ENCODE measurements at places on chromosomes 4 and X.

GRCh38 chrX:100264200-100264599 is 145.9 kb downstream of the PCDH19 start:
- DNase-seq, result no peak

DNA sequence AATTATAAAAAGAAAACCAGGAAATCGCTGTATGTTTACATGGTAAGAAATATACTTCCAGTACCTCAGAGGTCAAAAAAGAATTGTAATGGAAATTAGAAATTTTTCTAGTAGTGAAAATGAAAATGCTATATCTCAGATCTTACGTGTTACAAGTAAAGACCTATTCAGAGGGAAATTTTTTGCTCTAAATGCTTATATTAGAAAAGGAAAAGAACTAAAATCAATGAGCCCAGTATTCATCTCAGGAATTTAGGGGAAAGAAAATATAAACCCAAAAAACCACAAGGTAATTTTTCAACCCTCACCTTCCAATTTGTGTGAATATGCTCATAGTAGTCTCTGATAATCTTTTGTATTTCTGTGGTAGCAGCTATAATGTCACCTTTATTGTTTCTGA is 145.6 kb downstream of the RAP1GDS1 start:
- DNase-seq, result no peak

GRCh38 chr4:169159624-169160171 is 111.1 kb downstream of the SH3RF1 start:
- no peak for DNase-seq

DNA sequence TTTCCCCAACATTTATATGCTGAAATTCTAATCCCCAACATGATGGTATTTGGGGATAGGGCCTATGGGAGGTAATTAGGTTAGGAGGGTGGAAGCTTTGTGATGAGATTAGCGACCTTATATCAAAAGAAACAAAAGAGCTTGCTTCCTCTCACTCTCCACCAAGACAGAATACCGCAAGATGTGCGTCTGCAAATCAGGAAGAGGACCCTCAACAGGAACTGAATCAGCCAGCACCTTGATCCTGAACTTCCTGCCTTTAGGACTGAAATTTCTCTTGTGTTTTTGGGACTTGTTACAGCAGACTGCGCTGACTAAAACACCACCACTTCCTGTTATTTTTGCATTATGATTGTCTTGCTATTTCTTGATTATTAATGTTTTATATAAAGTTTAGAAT is 1889.4 kb downstream of the C4orf33 start:
- DNase-seq, result no peak

GRCh38 chrX:13826770-13827169 is 9.9 kb upstream of the GPM6B start:
- no peak for DNase-seq

DNA sequence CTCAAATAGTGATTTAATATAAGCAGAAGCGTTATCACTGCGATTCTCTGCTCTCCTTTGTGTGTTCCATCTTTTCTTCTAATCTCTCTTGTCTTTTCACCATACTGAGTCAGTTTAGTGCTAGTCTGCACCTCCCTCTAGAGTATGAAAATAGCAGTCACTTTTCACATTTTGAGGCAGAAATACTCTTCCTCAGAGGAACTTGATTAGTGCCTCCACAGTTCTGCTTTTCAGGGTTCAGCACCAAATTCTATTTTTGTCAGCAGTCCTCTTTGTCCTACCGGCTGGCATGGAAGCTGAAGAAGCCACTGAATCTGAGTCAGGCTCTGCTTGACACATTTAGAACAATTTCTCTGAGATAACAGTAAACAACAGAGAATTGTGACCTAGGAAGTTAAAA is 49.7 kb upstream of the ANKRD17 start:
- no peak for DNase-seq

DNA sequence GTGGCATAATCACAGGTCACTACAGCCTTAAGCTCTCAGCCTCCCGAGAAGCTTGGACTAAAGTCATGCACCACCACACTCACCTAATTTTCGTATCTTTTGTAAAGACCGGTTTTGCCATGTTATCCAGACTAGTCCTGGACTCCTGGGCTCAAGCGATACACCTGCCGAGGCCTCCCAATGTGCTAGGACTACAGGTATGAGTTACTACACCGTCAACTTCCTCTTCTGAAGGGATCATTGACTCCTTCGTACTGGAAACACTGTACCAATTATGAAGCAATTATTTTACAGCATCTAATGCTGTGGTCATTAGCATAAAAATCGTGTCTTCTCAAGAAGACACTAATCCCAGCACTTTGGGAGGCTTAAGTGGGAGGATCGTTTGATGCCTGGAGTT is 35.2 kb downstream of the PDS5A start:
- no peak for DNase-seq

- no peak for DNase-seq
Observed at GRCh38 chrX:139929876-139930275, 3.0 kb downstream of the ATP11C start.

DNA sequence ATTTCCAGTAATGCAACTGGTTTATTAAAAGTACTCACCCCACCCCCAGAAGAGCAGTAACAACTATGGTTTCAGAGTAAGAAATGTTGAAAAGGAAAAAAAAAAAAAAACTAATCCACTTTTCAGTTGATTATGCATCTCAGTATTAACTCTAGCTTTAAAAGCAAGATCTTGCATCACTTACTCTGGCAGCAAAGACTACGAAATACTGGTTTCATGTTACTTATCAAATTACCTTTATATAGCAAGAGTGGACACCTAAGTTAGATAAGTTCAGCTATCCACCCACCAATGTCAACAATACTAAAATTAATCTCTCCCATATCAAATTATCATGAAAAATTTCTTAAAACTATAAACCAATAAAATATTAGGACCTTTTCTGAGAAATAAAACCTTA is 105.0 kb downstream of the ABCB7 start:
- no peak for DNase-seq

DNA sequence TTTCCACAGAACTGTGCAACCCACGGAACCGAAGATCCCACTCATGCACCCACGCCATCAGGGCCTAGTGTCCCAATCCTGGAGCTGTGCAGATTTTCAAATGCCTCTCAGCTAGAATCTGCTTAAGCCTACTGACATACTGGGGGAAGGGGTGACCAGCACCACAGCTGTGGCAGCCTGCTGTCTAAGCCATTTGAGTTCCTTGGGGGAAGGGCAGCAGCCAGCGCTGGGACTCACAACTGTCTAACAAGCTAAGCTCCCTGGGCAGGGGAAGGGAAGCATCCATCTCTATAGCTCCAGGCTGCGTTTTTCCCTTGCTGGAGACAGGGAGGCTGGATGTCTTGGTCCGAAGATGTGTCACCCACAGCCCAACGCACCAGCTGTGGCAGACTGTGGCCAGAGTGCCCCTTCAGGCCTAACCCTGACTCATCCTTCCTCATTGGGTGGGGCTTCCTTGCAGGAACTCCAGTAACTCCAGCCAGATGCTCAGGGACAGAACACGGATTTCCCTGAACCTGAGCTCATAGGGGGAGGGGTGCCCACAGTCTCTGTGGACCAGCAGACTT is 194.8 kb downstream of the CHRDL1 start:
- no peak for DNase-seq

GRCh38 chrX:43000121-43000520 is 222.2 kb upstream of the PPP1R2C start:
- DNase-seq, result no peak

- no peak for DNase-seq
Observed at GRCh38 chrX:25663701-25664100, 474.4 kb upstream of the MAGEB18 start.

- DNase-seq, result peak; percentile 51
Observed at GRCh38 chr4:106495476-106495875, 126.9 kb upstream of the GIMD1 start.

DNA sequence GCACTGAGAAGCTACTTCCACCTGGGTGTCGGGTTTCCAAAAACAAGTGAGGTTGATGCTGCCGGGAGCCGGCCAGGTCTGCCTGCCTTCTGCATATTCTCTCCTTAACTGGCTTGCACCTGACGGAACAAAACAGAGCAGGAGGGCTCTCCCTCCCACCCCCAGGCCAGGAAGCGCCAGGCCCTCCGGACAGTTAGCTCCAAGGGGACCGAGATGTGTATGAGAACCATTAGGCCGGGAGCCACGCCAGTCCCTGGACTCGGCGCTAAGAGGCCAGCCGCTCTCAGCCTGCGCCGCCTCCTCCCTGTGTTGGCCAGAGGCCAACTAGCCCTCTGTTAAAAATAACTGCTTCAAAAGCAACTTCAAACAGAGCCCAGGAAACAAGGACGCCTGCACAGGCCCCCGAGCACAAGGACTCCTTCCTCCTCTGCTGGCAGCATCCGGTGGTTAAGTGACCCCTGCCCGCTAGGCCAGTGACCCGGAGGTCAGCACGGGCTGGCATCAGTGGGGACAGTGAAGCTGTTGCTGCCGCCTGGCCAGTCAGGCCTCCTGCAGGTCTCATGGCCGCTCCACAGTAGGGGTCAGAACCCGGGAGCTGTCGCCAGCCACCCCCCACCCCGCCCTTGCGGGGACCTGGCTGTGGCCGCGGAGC is 107.9 kb downstream of the ABLIM2 start:
- DNase-seq, result peak; percentile 70

- DNase-seq, result no peak
Observed at GRCh38 chr4:70531981-70532380, 13.6 kb downstream of the AMTN start.

Measured in left hindlimb (tissue), 1 donor.